Upper lobe of right lung (tissue), 1 donor: ENCODE measurements at places on chromosomes 7 and 10. TPM values are rescaled to one million over a fixed set of nuclear protein-coding genes. Genes with fewer than 3 reads are reported as not detected.

- no peak for DNase-seq
Observed at GRCh38 chr10:120691625-120692024, 159.5 kb upstream of the WDR11 start.

DNA sequence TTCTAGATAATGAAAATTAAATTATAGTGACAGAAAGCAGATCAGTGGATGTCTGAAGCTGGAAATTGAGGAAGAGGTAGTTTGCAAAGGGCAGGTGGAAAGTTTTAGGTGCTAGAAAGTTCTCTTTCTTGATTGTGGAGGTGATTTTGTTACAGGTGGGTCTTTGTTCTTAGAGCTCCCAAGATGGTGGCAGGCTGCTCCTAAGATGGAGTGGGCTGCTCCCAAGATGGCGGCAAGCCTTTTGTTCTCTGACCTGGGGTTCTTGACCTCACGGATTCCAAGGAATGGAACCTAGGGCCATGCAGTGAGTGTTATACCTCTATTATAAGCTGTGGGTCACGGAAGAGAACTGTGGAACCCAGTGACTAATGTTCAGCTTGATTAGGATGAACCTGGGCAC is 32.5 kb downstream of the SUGCT start:
- DNase-seq = no peak

- DNase-seq = peak; percentile 91
Observed at GRCh38 chr10:132395704-132396493, 1.1 kb upstream of the PWWP2B start.

- no peak for DNase-seq
Observed at GRCh38 chr10:121185816-121186455, 334.8 kb downstream of the WDR11 start.

GRCh38 chr7:131501930-131502685 is 54.3 kb downstream of the PODXL start:
- no peak for DNase-seq

DNA sequence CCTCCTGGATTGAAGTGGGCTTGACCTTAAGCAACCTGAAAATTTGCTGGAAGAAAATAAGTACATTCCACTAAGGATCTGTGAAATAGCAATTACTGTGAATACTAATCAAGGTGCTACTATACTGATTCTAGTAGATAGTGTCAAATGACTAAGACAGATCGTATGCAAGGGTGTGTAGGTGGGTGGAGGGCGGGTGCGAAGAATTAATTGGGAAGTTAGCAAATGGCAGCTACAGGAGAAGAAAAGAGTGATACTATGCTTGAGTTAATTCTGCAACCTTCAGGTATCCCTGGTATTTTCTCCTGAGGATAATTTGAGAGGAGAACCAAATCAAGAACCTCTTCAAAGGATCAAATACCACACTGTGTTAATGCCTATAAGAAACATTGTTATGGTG is 501.9 kb downstream of the INHBA start:
- no peak for DNase-seq

DNA sequence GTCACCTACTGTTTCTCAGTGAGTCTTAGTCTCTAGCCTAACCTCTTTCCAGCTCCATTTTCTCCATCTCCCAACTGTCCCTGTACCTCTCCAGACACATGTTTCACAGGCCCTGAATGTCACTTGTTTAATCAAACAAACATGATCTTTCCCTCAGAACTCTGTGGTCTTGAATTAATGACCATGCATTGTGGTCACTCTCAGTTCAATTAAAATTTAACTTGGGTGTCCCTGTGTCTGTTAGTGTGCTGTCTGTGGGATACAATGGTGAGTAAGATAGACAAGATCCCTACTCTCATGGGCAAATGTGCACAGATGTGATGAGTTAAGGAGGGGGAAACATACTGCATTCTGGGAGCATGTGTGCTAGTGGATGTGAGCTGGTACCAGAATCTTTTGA is 65.0 kb downstream of the RBM33 start:
- DNase-seq = no peak

Gene CDC123
- 44.3 TPM for total RNA-seq
